NCI-H446 treated with DMSO at 0.1 percent for 48 hours (cell line): ENCODE measurements at places on chromosomes 2 and 18.
A peak's percentile ranks its signal among the peaks of the same experiment; 100 is the strongest.

DNA sequence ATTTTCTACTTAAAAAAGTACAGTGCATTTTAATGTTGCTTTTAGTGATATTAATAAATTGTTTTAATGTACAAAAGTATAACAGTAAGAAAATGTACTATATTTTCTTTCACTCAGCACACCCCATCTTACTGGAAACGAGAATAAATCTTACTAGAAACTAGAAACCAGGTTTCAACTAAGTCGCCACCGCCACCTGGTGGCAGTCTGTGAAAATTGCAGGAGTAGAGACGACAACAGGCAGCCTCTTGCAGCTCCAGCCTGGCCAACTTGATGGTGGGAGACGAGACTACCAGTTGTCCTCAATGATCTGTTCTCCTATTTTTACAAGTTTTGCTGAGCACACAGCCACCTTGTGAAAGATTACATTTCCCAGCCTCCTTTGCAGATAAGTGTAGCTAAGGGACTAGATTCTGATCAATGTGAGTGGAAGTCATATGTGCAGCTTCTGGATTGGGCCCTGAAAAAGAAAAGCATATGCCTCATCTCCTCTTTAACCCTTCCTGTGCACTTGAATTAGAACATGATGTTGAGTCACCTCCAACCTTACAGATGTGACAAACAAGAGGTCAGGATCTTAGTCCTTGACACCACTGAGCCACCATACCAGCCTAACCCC lies 8.7 kb downstream of the OTOF start:
- peak; percentile 6 for DNase-seq

GRCh38 chr18:70290482-70291294 lies 1.8 kb downstream of the SOCS6 start:
- DNase-seq: no peak

- peak; percentile 39 for DNase-seq
Observed at GRCh38 chr2:235669269-235669831, 175.5 kb downstream of the AGAP1 start.

GRCh38 chr18:11741505-11742145 lies 52.6 kb downstream of the GNAL start:
- DNase-seq: no peak

DNA sequence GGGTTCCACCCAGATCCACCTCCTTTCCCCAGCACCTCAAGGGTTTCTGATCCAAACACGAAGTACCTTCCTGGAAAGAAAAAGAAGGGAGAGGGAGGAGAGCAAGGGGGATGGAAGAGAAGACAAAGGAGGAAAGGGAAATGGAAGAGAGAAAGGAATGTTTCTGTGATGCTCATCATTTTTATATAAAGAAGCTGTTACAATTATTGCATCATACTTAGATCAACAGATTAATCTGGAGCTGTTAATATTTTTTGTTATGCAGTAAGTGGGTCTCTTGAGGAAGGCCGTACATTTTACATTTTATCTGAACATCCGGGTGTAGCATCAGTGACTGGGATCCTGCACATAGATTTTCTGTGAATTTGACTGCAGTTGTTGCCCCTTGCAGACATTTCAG lies 60.6 kb upstream of the NEDD4L start:
- DNase-seq: no peak

GRCh38 chr2:175793648-175794047 lies 208.4 kb downstream of the LNPK start:
- no peak for DNase-seq

DNA sequence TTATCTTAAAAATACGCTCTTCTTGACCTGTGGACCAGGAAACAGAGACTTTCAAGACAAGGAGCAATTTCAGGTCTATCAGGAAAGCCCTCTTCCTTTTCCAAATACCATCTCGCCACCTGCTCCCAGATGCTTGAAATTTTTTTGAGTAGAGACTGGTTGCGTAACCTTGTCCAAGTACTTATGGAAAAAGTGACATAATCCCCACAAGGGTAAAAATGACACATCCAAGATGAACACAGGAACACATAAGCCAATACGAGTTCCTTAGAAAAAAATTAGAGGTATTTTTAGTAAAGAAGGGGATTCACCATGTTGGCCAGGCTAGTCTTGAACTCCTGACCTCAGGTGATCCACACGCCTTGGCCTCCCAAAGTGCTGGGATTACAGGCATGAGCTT lies 1.8 kb downstream of the SERPINB13 start:
- no peak for DNase-seq

- peak; percentile 27 for DNase-seq
Observed at GRCh38 chr2:159147690-159148089, 138.8 kb downstream of the WDSUB1 start.

GRCh38 chr2:123717636-123718334 lies 307.3 kb upstream of the CNTNAP5 start:
- peak; percentile 7 for DNase-seq

DNA sequence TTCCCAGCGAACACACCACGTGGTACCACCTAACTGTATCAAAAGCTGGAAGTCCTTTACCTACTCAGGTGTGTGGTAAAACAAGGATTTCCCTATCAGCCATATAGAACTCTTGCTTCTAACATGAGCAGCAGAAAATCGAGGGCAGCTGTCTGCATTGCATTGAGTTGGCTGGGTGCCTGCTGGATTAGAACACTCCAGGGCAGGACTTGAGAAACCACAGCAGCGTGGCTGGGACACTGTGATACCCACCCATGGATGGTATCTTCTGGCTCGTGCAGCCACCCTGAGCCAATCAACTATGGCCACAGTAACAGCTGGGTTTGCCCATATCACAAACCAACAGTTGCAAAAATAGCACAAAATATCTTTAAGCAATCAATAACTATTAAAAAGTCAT lies 188.3 kb downstream of the FBXO15 start:
- DNase-seq: no peak

DNA sequence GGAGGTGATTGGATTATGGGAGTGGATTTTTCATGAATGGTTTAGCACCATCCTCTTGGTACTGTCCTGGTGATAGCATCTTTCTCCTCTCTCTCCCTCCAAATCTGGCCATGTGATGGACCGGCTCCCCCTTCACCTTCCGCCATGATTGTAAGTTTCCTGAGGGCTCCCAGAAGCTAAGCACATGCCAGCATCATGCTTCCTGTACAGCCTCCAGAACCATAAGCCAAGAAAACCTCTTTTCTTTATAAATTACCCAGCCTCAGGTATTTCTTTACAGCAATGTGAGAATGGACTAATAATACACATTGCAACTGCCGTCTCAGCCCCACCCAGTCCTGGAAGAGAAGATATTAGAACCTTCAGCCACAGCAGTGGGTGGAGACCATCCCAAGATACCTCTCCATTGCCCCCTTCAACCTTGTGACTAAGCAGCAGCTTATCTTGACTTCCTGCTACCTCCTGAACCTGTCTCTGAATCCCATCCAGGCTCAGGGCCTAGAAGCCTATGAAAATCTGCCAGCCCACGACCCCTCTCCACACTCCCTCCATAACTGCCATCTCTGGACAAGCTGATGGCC lies 81.8 kb upstream of the AGAP1 start:
- DNase-seq: no peak

GRCh38 chr2:196951973-196952372 lies 25.5 kb upstream of the PGAP1 start:
- no peak for DNase-seq

- no peak for DNase-seq
Observed at GRCh38 chr2:212546669-212547068, 8.1 kb upstream of the ERBB4 start.

- no peak for DNase-seq
Observed at GRCh38 chr2:116810071-116810470, 1004.4 kb upstream of the DDX18 start.

DNA sequence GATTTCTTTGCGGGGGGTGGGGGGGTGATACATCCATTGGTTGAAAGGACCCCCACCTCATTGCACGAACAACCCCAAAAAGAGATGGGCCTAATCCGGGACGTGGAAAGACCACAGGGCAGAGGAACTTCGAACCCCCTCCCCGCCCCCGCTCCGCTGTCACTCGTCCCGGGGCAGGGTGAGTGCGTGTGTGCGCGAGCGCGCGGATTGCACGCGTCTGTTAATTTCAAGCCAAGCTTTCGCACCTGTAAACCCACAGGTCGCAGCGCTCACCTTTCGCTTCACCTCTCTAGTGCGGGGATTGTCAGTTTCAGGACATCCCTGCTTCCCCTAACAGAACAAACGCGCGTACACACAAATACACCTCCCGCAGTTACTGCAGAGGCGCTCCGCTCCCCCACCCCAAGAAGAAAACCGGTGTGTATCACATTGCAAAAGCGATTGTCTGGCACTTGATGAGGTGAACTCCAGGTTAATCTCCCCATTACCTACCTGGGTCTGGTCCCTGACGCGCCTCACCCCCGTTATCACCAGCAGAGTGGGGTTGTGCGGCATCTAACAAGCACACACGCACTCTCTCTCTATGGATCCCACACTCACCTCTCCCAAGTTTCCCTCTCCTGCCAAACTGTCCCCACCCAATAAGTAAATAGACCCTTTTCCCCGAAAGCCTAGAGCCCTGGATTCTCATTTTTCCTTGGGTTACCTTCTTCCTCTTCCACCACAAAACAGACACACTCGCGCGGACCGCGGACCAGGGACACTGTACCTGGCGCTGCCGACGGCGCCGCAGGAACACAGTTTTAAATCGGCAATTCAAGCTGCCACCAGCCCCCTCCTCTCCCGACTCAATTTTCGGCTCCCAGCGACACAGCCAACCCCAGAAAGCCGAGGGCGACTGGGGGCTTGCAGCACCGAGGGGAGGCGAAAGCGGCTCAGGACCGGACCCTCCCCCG lies 1.0 kb downstream of the CYP26B1 start:
- DNase-seq: no peak

DNA sequence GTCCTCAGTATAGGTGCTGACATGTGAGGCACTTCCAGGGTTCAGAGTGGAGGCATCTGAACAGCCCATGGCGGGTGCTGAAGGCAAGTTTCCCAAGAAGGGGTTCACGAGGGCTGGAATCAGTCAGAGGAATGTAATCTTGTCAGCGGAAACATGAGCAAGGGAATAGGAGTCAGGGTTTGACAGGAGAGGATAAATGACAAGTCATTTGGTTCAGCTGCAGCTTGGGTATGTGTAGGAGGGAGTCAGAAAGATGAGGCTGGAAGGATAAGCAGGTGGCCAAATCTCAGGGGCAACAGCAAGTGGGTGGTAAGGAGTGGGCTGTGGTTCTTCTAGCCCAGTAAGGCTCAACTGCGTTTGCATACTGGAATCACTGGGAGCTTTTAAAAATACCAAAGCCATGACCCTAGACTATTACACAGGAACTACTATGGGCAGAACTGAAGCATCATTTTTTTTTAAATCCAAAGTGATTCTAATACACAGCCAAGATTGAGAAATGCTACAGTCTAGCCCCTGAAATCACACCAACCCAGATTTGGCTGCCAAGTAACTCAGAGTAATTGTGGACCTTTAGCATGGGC lies 41.8 kb upstream of the NAB1 start:
- DNase-seq: no peak

DNA sequence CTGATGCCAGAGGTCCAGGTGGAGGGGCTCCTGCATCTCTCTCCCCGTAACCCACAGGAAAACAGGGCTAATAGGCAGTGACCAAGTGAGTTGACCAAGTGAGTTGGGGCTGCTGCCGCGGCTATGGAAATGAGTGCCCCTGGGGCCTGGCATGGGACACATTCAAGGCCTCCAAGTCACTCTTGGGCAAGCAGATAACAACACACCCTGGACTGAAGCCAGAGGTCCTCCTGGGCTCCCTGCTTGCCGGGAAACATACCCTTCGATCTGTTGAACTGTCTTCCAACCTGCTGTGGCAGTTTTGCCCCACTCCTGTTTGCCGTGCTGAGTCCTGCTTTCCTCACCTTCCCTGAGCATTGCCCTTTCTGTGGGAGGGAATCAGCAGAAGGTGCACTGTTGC lies 89.2 kb downstream of the LIPG start:
- DNase-seq: no peak

GRCh38 chr2:100703213-100703612 lies 116.7 kb upstream of the NPAS2 start:
- DNase-seq: no peak

DNA sequence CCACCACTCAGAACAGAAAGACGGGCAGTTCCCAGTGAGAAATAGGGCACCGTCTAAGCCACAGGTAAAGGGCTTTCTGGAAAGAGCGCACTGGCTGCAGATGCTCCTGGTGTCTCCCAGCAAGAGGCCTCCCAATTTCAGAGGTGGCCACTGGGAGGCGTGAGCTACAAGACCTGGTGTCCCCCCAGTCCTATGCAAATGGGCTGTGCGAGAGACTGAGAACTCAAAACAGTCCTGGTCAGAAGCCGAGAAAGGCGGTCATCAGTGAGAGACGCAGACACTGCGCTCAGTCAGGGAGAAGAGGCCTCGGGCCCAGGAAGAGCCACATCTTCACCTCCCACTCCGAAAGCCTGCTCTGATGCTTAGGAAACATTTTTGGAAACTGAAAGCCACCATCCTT lies 179.5 kb downstream of the EIPR1 start:
- DNase-seq: no peak

- DNase-seq: no peak
Observed at GRCh38 chr2:180159921-180160320, 152.8 kb upstream of the CWC22 start.

DNA sequence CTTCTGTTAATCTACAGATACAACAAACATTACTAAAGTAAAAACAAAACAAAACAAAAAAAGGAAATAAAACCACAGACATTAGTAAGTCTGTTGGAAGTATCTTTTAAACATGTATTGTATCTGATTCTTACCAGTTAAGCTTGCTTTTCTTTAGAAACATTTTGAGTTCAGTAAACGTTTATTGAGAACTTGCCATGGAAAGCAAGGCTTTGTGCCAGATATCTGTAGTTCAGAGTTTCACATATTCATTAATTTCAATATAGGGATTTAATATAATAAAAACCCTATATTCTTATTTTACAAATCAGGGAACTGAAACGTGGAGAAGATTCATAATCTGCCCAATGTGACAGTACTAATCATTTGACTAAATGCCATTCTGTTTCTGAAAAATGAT lies 1101.0 kb upstream of the GYPC start:
- DNase-seq: no peak

GRCh38 chr2:100561191-100561590 lies 1.6 kb upstream of the PDCL3 start:
- no peak for DNase-seq

DNA sequence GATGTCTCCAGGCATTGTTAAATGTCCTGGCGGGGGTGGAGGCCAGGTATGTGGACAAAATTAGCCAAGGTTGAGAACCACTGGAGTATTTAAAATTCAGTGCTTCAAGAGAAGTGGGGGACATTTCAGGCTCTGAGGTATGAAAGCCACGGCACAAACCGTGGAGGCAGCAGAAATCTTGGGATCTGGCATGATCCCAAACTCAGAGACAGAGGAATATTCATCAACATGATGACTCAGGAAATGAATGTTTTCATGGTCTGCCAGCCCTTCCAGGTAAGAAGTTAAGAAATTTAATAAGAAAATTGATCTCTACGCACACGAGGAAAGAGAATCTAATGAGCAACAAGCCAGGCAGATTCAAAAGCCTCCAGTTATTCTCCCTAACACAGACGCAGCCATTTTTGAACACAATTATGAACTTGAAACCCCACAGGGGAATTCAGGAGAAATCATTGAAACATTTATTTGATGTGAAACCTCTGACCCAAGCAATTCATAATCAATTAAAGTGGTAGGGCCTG lies 11.3 kb upstream of the GRP start:
- no peak for DNase-seq

GRCh38 chr2:176581557-176582165 lies 312.4 kb downstream of the MTX2 start:
- no peak for DNase-seq
